Activated T-helper 2 cell treated with anti-CD3 and anti-CD28 coated beads, Interferon-gamma antibody, Interleukin-2, Interleukin-4, amounts not matched to agents 10 μg/mL and 5 μg/mL and 100 μg/mL, durations not matched to agents 14 hours and 24 hours and 36 hours (primary cell): ENCODE measurements at places on chromosomes 16 and 17.

DNA sequence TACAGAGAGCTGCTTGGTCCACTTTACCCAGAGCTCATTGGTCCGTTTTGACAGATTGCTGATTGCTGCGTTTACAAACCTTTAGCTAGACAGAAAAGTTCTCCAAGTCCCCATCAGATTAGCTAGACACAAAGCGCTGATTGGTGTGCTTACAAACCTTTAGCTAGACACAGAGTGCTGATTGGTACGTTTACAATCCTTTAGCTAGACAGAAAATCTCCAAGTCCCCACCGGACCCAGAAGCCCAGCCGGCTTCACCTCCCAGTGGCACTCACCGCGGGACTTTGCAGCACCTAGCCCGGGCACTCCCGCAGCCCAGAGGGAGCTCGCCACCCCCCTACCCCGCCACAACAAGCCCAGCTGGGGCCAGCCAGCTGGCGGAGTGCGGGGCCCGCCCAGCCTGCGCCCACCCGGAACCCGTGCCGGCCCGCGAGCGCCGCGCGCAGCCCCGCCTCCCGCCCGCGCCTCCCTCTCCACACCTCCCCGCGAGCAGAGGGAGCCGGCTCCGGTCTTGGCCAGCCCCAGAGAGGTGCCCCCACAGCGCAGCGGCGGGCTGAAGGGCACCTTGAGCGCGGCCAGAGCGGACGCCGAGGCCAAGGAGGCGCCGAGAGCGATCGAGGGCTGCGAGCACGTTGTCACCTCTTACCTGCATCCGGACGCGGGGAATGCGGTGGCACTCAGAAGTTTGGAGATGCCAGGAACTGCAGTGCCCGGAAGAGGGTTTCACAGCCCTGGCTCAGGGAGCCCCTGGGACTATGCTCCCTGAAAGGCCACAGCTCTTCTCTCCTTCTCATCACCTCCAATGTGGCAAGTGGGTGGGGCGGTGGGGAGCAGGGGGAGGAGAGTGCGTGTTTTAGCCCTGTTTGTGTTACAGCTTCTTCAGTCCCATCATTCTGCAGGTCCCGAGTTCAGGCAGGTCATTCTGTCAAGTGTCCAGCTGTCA lies 1504.5 kb downstream of the CDH11 start:
- no peak for DNase-seq

DNA sequence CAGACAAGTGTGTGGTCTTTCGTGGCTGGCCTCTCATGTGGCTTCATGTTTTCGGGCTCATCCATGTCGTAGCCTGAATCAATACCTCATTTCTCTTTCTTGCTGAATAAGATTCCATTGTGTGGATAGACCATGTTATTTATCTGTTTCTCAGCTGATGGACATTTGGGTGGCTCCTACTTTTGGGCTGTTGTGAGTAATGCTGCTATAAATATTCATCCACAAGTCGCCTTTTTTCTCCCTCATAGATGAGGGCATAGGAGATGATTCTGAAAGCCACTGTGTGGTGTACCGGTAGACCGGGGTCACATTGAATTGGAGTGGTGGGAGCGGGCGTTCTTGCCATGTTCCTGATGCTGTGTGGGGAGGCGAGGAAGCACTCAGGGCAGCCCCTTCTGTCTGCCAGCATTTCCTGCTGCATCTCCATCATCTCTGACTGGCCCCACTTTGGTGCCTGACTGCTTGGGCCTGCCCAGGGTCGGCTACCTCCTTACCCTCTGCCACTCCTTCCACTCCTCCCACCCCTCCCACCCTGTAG lies 40.1 kb downstream of the PRMT7 start:
- DNase-seq: no peak

- DNase-seq: no peak
These were observed 11.8 kb upstream of the IL21R start for GRCh38 chr16:27390151-27390550.

DNA sequence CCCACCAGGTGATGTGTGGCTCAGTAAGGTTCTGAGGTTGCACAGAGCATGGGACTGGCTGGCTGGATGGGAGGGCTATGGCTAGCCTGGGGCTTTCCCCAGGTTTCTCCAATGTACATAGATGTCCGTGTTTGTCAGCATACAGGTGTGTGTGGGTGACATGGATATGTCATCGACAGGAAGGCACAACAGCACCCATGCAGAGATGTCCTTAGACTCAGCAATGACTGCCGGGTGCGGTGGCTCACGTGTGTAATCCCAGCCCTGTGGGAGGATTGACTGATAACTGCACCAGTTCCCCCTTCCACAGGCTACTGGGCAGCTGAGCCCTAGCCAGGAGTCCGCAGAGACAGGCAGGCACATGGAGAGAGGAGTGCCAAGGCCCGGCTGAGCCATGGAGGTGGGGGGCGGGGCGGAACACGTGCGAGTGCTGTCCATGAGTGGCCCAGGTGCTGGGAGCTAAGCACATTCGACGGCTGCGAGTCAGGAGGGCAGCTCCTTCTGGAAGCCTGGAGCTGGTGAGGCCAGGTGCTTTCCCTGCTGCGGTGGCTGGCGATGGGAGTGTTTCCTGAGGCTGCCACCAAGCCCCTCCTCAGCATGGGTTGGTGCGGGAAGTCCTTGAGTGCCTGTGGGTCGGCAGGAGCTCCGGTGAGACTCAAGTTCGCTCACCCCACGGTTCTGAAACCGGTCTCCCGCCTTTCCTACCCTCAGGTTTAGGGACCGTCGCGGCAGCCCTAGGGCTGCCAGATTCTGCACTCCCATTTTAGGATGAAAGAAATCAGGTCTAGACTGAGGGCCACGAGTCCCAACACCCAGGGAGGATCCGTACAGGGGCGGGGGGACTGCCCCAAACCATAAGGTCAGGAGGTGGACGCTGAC lies 858 bp upstream of the ASPSCR1 start:
- DNase-seq: no peak

DNA sequence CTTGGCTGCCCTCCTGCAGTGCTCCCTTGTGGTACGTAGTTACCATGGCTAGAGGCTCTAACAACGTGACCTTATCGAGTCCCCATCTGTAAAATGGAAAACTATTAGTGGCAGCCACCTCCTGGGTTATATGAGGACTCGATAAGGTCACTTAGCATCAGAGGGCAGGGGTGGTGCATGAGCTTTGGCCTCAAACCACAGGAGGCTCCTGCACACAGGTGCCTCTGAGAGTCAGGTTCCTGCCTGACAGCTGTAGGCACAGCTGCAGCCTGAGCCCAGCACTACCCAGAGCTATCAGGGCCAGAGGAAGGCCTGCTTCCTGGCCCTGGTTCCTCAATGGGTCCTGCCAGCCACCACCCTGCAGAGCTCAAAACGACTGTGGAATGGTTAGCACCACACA lies 57.2 kb upstream of the SEC14L1 start:
- no peak for DNase-seq

GRCh38 chr17:53912117-53912516 lies 89.4 kb downstream of the KIF2B start:
- no peak for DNase-seq

- no peak for DNase-seq
These were observed 4.1 kb upstream of the PHF12 start for GRCh38 chr17:28955408-28955807.

DNA sequence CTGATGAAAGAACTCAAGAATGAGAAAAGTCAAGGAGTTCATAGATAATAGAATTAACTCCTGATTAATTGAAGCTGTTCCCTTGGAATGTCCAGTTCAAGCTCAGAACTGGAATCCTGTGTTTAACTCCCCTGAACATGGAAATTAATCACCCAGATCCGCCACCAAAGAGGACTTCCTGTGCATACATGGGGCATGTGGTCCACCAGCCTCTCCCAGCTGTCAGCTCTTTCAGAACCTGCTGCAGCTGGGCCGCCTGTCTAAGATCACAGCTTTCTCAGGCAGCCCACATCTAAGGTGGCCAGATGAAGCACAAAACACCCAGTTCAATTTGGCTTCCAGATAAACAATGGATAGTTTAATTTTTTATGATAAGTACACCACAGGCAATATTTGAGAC lies 203.7 kb upstream of the COX10 start:
- no peak for DNase-seq

DNA sequence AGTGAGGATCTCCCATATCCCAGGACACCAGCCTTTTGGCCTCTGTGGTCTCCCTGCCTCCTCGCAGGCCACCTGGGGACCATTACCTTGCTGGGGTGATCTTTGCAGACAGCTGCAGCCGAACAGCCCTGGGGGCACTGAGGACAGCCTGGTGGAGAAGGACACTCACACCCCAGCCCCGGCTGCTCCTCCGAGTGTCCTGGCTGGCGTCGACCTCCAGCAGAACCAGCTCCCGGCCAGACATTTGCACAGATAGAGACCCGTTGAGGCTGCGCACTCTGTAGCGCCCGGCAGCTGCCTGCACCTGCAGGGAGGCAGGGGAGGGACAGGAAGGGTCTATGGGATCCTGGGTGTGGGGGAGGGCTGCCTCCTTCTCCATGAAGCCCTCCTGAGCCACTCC lies 90.3 kb downstream of the RMI2 start:
- no peak for DNase-seq

GRCh38 chr17:7262192-7262934 lies at the start of gene CLDN7:
Gene CLDN7 (minus strand): TSS chr17:7262478. CDS start chr17:7262043, 435 bp downstream.
- no peak for DNase-seq

GRCh38 chr16:10831894-10832886 lies 13.6 kb upstream of the TVP23A start:
- DNase-seq: no peak

DNA sequence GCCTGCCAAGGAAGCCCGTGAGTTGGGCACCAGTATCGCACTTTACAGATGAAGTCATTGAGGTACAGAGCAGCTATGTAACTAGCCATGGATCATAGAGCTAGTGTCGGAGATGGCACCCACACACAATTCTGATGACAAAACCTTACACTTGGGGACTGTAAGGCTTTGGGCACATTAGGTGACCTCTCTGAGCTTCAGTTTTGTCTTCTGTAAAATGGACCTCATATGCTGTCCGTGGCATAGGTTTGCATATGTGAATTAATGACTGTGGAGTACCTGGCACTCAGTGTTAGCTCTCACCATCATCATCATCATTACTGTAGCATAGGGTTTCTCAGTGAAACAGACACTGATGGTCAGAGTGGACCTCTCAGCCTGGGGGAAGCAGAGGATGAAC lies 50.3 kb downstream of the CMIP start:
- no peak for DNase-seq

GRCh38 chr16:83917152-83918120 lies 18.5 kb downstream of the MLYCD start:
- DNase-seq: no peak

DNA sequence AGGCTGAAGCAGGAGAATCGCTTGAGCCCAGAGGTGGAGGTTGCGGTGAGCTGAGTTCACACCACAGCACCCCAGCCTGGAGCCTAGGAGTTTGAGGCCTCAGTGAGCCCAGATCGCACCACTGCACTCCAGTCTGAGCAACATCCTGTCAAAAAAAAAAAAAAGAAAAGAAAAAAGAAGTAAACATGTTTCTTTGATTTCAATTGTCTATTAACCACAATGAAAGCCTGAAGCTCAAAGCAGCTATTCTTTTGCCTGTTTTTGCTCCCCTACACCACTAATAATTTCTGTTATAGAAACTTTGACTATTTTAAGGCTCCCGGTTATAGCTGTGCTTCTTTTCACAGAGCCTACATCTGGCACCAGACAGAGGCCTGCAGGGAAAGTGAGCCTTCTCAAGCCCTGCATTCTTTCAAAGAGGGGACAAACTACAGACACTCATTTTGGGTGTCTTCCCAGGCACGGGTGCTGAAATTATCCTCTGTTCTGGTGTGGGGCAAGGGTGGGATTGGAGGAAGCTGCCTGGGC lies 14.2 kb upstream of the SLC52A1 start:
- peak; percentile 32 for DNase-seq

DNA sequence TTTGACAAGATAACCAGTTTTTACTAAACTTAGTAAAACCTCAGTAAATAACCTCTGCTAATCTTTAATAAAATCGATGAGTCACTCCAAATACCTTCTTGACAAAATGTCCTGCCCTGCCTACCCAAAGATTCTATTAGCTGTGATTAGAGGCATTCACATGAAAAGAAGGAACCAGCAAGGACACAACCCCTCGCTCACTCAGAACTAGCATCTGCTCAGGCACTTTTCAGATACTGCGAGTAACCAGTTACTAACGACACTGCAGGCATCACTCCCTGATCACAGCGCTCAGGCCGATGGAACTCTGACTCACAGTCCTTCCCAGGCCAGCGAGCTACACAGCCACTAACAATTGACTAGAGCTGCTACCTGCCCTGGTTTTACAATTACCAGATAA lies 24.3 kb downstream of the PELP1 start:
- no peak for DNase-seq

DNA sequence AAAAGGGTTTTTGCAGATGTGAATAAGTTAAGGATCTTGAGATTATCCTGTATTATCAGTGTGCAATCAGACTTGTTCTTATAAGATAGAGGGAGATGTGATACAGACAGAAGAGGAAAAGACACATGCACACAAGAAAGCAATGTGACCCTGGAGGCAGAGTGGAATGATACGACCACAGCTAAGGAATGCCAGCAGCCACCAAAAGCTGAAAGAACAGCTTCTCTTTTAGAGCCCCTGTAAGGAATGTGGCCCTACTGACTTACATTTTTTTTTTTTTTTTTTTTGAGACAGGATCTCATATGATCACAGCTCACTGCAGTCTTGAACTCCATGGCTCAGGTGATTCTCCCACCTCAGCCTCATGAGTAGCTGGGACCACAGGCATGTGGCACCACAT lies 62.3 kb upstream of the CNTNAP4 start:
- DNase-seq: no peak

DNA sequence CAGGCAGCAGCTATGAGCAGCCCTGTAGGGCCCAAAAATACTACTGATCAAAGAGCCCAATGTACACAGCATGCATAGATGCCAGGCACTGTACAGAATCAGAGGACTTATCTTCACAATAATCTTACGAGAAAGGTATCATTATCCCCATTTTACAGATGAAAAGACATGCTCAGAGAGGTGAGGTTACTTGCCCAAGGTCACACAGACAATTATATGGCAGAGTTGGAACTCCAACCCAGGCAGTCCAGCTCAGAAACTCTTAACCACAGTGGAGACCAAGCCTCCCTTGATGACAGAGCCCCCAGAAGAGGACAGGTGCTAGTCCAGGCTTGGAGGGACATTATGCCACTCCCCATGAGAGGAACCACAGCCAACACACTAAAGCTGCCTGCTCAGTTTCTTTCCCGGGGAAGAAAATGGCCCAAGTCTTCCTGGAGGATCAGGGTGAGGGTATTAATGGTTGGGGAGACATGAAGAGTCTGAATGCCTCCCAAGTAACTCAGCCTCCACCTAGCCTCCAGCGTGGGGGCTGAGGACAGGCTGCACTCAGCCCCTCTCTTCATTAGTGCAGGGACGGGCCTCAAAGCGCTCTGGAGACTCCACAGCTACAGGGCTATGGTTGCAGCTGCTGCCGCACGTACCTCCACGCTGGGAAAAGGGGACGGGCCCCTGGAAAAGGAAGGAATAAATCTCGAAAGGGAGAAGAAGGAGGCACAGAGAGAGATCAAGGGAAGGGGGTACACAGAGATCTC lies 826 bp downstream of the UNC119 start:
- DNase-seq: no peak

GRCh38 chr17:77716289-77716926 lies 242.1 kb upstream of the TNRC6C start:
- no peak for DNase-seq

- no peak for DNase-seq
These were observed 96.9 kb downstream of the RAB11FIP4 start for GRCh38 chr17:31488264-31488981.
